CD4-positive, alpha-beta T cell treated with Interleukin-17A for 4 hours (primary cell): ENCODE measurements at places on chromosomes 16 and 17.

DNA sequence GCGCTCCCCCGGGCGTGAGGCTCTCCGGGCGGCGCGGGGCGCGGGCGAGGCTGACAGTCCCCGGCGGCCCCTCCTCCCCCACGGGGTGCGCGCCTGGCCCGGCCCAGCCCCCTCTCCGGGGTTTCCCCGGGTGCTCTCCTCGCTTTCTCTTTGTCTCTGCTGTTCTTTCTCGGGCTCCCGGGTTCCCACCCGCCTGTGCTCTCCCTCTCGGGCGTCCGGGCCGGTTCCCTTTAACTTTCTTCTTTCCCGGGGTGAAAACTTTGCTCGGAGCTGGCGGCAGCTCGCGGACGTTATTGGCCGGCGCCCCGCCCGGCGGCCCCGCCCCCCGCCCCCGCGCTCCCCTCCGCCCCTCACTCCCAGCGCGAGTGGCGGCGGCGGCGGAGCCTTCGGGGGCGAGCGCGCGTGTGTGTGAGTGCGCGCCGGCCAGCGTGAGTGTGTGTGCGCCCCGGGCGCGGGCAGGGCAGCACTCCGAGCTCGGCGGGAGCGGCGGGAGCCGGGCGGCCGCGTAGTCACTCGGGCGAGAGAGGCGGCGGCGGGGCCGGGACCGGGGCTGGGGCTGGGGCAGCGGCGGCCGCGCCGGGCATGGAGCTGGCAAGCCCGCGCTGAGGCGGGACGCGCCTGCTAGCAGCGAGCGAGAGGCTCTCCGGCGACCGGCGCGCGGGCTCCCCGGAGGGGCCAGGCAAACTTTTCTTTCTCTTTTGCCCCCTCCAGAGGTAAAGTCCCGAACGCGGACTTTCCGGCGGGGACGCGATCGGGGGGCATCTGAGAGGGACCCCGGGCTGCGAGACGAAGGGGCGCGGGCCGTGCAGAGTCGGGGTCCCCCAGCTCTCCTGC, at the start of gene NTN1:
Gene NTN1 (plus strand): TSS at position 353 of the 834 bp plus-strand sequence. CDS start 864 bp downstream, outside the sequence.
- DNase-seq = peak; percentile 62

DNA sequence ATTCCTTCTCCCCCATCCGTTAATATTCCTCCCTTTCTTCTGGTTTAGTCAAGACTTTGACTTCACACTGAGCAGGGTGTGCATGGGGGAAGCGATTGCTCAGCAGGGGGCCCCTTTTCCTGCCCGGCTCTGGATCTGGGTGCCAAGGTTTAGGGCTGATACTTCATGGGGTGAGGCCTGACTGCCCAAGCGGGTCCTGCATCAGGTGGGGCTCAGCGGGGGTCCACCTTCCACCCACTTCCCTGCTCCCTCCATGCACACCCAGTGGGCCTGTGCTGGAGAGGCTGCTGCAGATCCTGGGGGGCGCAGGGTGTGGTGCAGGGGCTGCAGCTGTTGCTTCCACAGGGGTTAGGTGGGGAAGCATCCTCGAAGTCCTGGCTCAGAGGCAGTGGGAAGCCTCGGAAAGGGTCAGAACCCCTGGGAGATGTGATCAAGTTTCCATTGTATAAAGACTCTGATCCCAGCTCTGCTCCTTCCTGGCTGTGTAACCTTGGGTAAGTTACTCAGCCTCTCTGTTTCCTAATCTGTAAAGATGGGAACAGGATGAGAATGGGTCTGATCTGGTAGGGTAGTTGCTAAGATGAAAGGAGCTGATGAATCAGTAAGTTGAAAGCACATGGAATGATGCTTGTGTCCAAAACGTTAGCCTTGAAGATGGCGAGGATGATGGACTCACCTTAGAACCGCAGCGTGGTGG, 53.3 kb downstream of the MGAT5B start:
- DNase-seq = no peak

- DNase-seq = no peak
Observed at GRCh38 chr17:235831-236640, 54.6 kb upstream of the DOC2B start.

- no peak for DNase-seq
Observed at GRCh38 chr17:17387498-17388362, 84.6 kb downstream of the NT5M start.

- DNase-seq = no peak
Observed at GRCh38 chr17:15437303-15437635, 30.2 kb downstream of the CDRT4 start.

- DNase-seq = no peak
Observed at GRCh38 chr17:76137351-76138233, 3.5 kb downstream of the FOXJ1 start.

DNA sequence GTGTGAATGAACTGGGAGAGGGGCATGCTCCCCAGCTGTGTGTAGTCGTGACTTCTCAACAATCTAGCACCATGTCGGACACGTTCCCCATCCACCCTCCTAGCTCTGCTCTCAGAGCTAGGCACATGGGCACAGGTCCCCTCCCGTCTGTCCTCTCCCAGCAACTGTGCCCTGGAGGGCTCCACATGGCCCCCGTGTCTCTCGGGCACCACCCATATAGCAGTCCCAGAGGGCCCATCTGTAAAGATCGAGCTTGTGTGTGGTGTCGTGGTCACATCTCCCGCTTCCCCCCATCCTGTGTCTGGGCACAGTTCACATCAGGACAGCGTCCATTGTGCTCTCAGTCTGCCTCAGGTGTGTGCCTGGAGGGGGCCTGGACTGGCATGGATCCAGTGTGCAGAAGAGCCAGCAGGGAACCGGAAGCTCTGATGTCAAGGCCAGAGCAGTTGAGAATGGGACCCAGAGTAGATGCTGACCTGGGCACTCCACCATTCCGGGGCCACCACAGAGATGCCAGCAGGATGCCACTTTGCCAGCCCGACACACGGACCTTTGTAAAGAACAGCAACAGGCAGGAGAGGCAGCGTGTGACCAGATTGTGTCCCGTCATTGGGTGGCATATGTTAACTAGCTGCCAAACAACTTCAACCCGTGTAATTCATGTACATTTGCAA, 55.7 kb downstream of the MARF1 start:
- no peak for DNase-seq

DNA sequence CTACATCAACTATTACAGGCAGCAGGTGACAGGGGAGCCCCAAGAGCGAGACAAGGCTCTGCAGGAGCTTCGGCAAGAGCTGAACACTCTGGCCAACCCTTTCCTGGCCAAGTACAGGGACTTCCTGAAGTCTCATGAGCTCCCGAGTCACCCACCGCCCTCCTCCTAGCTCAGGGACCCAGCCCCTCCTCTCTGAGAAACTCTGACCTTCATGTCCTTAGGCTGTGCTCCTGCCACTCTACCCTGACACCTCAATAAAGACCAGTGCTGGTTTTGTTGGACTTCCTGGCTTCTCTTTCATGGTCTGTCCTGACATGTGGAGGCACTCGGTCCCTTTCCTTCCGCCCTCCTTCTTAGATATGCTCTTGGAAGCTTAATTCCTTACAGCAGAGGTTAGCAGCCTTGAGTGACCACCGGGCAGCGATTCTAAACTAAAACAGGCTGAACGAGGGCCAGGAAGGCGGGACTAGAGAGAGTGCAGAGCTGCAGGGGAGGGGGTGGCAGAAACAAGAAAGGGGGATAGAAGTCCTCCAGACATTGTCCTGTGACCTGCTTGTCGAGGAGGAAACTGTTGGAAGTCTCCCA, 915 bp downstream of the AHSP start:
- no peak for DNase-seq

DNA sequence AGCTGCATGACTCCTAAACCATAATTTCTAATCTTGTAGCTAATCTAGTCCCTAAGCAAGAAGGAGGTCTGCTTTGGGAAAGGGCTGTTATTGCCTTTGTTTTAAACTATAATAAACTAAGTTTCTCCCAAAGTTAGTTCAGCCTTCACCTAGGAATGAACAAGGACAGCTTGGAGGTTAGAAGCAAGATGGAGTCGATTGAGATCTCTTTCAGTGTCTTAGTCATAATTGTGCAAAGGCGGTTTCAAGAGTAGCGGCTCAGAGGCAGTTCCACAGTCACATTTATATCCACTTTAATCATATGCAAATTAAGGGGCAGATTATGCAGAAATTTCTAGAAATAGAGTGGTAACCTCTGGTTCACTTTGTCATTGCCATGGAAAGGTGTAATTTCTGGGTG, 17.4 kb downstream of the DRC7 start:
- DNase-seq = no peak

- DNase-seq = no peak
Observed at GRCh38 chr16:89581861-89582563, 6.5 kb downstream of the CPNE7 start.

DNA sequence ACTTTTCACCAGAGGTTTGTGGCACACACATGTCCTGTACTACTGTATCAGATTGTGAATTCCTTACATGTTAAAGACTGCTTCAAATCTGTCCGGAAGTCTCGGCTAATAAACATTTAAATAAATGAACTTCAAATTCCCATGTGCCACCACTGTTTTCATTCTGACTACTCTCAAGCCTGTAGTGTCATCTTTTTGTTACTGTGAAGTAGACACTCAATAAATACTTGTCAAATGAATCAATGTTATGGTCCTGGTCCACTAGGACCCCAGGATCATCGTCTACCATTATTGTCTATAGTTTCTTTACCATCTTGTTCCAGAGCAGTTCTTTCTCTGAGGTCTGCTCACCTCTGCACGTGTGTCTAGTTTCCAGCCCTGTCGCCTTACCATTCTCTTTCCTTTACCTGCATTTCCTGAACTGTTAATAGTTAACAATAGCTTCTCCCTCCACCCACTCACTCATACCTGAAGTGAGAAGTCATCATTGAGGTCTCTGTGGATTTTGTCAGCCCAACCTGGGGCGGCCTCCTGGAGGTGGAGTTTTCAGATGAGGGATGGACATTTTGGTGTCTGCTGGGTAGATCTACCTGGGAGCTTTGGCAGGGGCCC, 333.0 kb downstream of the SEC14L1 start:
- peak; percentile 41 for DNase-seq

DNA sequence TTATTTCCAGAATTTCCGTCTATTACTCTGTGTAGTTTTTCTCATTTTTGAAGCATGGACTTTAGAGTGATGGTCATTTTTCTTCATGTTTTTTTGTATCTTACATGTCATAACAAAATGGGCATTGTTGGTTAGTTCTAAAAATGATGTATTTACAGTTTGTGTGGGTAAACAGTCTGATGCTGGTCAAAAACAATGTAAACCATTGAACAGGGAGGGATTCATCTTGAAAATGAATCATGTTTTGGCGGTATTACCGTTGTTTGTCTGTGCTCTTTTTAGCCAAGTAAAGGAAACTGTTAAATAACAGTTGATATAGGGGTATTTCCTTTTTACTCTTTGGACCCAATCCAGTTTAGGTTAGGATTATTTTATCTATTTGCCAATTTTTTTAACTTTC, 315.8 kb downstream of the BCAS3 start:
- no peak for DNase-seq

GRCh38 chr16:1781758-1782407, 488 bp downstream of the SPSB3 start:
- DNase-seq = peak; percentile 41

- DNase-seq = no peak
Observed at GRCh38 chr17:74833501-74834377, 25.9 kb downstream of the GRIN2C start.

DNA sequence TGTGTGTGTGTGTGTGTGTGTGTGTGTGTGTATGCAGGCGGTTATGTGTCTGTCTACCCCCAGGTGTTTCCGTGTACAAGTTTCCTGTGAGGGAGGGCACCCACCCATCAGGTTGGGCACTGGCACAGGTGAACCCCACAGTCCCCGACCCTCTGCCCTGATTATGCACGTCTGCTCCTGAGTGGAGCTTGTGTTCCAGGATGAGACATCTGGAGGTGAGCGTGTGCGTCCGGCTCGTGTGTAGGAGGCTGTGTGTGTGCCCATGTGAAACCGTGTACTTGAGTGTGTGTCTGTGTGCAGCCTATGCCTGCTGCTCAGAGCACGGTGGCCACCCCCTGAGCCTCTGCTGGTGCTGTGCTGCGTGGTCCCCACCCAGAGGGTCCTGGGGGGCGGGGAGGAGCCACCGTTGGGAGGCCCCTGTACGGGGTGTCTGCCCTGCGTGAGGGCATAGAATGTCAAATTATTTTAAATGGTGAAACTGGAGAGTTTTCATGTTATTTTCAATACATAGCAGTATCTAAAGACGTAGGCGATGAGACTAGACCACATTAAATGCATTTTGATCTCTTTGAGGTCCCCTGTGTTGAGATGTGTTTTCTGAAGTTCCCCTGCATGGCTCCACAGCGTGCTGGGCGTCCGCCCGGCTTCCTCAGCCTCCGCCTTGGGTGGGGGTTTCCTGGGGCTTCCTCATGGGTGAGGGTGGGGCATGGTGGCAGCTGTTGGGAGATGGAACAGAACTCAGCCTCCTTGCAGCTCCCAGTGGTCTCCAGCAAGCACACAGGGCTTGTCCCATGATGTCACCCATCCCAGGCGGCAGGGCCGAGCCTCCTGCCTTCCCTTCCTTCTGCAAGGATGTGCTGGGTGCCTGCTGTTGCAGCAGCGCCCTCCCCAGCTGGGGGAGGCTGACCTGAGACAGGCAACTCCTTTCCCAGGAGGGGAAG, 43.4 kb downstream of the KCNJ12 start:
- DNase-seq = peak; percentile 70

DNA sequence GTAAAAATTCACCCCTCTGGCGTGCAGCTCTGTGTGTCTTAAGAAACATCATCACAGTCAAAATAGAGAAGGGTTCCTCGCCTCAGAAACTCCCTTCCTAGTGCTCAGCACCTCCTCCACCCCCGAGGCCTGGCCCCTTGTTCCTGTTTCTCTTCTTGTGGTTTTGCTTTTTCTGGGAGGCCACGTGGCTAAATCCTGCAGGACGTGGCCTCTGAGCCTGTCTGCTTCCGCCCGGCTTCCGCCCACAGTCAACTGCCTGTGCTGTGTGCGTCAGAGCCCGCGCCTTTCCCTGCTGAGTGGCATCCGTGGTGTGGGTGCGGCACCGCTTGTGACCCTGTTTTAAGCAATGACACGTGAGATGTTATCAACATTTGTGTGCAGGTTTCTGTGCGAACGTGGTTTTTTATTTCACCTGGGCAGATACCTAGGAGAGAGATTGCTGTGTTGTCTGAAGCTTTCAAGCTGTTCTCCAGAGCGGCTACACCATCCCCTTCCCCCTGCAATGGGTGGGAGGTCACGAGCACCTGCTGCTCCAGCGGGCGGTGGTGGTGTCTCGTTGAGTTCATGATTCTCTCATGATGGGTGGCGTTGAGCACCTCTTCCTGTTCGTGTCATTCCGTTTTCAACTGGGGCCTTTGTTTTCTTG, 21.7 kb downstream of the ACSF3 start:
- DNase-seq = peak; percentile 94

GRCh38 chr17:33970279-33970678, 284.8 kb upstream of the CCL2 start:
- DNase-seq = no peak

DNA sequence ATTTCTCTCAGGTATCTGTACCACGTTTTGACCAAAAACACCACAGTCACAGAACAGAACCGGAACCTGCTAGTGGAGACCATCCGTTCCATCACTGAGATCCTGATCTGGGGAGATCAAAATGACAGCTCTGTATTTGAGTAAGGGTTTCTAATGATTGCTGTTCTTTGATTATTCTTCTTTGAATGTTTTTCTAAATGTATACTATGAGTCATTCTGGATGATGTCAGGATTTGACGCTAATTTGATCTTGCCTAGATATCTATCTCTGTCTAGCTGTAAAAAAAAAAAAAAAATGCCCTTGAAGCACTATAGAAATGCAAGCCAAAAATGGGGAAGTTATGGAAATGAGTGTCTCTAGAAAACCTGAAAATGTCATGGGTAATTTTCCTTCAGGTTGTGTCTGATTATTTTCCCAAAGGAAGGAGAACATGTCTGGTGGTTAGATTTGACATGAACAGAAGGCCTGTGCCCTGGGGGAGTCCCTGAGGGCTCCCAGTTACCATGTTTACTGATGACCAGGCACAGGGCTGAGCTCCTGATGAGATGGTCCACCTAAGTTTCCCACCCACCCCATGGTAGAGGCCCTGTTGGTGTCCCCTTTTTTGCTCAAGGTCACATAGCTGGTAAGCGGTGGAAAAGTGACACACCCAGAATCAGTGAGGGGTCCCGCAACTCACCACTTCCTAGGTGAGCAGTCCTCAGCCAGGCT, 13.6 kb downstream of the CLEC16A start:
- DNase-seq = no peak
